ENCODE measurements at places on chromosomes 7 and 10.

DNA sequence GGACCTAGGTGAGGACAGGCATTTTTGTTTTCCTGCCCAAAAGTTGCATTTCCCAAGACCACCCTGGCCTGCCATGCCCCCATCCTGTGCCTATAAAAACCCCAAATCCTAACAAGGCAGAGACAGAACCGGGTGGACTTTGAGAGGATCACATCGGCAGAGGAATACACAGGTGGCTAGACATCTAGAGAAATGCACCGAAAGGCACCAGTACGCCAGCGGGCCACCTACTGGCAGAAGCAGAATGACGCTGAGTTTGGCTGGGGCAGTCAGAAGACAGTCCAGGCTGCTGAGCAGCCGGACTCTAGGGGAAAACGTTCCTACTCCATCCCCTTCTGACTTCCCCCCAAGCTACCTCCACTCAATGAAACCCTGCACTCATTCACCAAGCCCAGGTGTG is 2.8 kb downstream of the AKR1C4 start:
- DNase-seq, result no peak

GRCh38 chr7:32167815-32168214 is 97.6 kb upstream of the PDE1C start:
- no peak for DNase-seq

DNA sequence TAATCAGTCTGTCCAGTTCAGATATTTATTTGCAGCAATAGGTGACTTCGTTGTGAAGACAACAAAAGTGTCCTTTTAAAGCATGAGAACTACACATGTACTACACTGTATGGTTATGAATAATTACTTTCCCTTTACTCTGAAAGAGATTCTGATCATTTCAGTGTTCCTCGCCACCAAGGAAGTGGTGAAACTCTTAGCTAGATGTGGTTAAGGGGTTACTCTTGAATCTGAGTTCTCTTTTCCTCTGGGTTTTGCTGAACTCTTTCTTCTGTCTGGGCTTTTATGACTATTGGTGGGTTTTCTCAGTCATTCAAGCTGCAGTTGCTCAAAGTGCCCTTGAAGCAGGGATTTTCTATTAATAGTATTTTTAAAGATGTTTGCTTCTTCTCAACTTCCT is 127.9 kb upstream of the SEM1 start:
- DNase-seq, result no peak

DNA sequence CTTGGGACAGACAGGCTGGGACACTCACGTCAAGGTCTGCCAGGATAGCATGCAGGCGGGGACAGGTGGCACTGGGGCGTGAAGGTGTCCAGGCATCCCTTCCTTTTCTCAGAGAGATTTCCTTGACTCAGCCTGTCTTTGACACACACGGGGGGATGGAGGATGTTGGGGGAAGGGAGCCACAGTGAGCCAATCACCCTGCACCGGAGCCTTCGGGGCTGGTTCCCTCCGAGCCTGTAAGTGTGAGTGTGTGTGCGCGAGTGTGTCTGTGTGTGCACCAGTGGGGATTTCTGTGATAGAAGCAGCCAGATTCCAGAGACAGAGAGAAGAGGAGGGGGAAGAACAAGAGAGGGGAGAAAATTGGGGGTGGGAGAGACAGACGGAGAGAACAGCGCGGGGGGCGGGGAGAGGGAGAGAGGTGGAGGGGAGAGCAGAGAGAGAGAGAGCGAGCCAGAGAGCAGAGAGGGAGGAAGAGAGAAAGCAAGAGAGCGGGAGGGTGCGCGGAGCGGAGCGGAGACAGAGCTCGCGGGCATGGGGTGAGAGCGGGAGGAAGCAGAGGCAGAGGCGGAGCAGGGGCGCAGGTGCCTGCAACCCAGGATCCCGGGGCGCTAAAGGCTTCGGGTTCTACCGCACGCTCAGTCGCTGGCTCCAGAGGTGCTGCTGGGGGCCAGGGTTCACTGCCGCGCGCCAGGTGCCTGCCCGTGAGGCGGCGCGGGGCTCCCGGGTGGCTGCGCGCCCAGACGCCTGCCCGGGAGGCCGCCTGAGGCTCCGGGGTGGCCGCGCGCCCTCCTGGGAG is 466 bp upstream of the GPR26 start:
- DNase-seq, result no peak

GRCh38 chr7:22675917-22676343 is 51.1 kb upstream of the IL6 start:
- no peak for DNase-seq

GRCh38 chr7:131370523-131370968 is 42.9 kb downstream of the MKLN1 start:
- DNase-seq, result peak; percentile 41
